OCI-M1 (cell line): ENCODE measurements at places on chromosomes 2 and 18.

- no peak for DNase-seq
These were observed 23.2 kb downstream of the RNF152 start for GRCh38 chr18:61869636-61870035.

DNA sequence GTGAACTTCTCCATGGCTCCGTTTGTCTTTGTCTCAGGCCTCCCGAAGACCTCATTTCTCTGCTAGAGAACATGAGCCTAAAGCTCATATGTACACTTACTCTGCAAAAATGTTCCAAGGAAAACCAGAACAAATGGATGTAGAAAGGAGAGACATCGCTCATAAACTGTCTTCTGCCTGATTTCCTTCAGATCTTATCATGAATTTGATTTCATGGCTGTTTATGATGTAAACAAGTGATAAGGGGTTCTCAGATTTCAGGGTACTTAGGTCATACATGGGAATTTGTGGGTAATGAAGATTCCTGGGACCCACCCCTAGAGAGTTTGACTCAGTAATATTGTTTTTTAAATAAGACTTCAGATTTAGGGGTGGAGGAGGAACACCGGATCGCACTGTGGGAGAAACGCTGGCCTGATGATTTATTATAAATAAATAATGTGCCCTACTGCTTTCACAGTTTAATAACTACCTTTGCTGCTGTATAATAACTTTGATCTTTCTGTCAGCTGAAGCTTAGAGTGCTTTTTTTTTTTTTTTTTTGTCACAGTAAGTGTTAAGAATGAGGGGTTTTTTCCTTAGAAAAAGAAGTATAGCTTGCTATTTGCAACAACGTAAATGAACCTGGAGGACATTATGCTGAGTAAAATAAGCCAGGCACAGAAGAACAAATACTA is 14.9 kb downstream of the AOX1 start:
- no peak for DNase-seq

DNA sequence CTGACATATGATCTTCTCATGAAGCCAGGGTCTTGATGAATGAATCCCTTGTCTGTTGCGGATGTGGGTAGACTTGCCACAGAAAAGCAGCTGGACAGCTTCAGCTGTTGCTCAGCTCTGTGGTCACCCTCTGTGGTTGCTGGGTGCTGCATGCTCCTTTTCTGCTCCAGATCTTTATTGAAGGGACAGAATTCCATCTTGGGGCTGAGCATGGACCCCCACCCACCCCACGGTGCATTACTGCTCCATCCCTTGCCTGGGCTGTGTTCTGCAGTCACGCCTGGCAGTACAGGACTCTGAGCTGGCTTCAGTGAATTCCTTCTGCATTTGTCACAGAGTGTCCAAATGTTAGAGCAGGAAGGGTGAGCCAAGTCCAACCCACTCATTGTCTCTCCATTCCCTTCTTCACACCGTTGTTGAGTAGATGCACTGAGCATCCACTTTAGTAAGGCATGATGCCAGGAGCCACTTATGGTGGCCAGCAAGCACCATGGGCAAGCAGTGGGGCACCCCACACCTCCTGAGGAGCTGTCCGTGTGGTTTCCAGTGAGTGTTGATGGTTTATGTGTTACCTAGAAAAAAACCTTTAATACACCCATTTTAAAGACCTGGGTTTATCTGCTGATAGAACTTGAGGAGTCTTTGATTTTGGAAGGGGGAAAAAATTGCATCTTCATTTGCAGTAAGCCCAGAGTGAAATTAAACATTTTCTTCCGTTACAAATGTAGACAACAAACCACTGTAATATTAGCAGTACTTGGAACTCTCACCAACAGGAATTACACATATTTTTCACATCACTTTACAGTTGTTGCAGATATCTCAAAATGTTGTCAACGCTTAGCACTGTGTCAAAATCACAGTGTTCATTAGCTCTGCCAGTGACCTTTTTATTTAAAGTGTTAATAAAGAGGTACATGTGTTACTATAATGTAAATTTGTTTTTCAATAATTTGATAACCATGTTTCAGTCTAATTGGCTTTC is 14.7 kb upstream of the ITGB6 start:
- DNase-seq: no peak

GRCh38 chr2:72973566-72974435 is 56.5 kb downstream of the EMX1 start:
- peak; percentile 40 for DNase-seq

- DNase-seq: no peak
These were observed 22.5 kb downstream of the LIPG start for GRCh38 chr18:49584394-49584793.

- DNase-seq: peak; percentile 30
These were observed 95.3 kb downstream of the MREG start for GRCh38 chr2:215917953-215918620.
